ENCODE measurements at places on chromosomes 3 and 15.

DNA sequence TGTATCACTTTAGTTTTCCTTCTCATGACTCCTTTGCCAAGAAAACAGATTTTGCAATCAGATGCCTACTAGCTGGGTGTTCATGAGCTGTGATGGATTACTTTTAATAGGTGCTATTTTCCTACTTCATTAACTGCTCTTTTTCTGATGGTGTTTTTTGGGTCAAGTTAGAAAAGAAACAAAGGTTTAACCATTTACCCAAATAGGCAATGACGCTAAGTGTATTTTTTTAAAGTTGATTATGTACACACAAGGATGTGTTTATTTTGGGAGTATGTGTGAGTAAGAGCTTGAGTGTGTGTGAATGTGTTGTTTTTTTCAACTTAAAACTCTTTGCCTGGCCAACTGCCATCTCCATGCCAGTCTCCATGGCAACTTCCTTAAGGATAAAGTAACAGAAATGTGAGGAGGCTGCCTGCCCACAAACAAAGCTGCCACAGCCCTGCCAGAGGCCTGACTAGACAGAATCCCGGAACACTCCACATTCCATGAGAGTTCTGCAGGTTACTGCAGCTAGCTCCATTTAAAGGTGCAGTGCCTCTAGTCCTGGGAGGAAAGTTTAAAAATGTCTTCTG is 215.6 kb upstream of the RBMS3 start:
- DNase-seq, result no peak

DNA sequence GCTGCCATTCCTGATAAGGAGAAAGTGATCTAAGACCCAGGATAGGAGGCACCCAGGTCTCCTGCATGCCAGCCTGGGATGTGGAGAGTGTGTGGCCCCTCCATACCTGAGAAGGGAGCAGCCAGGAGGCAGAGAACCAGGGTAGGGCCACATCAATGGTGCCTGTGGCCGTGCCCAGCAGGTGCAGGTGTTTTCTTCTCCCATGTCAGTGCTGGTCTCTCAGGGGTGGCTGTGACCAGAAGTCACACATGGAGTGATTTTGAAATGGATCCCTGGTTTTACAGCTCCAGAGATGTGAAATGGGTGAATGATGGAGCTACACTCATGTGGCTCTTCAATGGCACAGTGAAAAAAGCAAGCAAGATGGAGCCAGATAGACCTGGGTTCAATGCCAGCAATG is 3.3 kb upstream of the ISL2 start:
- no peak for DNase-seq

DNA sequence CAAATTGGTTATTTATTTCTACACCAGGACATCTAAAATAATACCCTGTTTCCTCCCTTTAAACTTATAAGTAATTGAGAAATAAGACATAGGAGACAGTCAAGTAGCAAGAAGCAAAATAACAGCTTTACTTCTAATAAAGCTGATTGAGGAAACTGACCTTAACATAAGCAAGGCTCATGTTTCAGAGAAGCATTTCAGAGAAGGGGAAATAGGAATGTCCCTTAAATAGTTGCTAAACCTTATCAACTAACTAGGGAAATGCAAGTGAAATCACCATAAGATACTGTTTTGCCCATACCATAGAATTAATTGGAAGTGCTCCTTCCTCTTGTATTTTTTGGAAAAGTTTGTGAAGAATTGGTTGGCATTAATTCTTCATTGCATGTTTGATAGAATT is 84.9 kb downstream of the B3GALNT1 start:
- no peak for DNase-seq

DNA sequence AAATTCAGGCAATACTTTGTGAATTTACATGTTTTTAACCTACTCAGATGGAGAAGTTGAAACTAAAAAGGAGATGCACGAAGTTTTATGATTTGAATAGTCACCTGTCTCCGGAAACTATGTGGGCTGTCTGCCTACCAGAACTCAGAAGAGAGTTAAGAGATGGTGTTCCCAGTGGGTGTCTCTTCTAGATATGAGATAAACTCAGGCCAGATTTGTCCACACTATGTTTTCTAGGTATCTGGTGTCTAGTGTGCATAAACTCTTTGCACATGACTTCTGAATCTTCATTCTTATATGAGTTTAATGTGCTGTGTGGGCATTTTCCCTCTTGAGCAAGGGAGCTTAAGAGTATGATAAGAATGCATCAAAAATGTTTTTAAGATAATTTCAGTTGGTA is 222.8 kb downstream of the FOXP1 start:
- DNase-seq, result no peak
